ENCODE measurements at places on chromosomes 1 and 21. TPM values are rescaled to one million over a fixed set of nuclear protein-coding genes. Genes with fewer than 3 reads are reported as not detected.
A peak's percentile ranks its signal among the peaks of the same experiment; 100 is the strongest.

DNA sequence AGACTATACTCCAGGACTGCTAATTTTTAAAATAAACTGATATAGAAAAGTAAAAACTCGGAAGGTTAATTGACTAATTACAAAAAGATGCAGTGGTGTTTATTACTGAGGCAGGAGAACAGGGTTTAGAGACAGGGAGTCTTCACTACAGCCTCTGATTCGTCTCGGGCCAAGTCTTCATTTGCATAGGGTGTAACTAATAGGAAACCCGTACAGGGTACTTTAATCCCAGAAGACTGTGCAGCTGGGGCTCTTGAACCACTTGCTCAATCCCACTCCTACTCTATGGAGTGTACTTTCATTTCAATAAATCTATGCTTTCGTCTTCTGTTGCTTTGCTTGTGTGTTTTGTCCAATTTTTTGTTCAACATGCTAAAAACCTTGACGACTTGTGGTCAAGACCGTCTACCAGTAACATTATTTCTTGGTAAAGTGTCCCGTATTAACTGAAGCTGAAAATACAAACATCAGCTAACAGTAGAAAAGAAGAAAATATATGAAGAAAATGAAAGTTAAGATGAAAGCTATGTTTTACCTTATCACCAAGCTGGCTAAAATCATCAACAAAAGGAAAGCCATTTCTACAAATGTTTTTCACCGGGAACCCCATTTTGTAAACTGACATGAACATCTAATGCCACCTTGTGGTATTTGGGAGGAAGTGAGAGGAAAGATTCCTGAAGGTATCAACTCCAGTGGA, 8.0 kb downstream of the SDHB start:
- peak; percentile 39 for DNase-seq

DNA sequence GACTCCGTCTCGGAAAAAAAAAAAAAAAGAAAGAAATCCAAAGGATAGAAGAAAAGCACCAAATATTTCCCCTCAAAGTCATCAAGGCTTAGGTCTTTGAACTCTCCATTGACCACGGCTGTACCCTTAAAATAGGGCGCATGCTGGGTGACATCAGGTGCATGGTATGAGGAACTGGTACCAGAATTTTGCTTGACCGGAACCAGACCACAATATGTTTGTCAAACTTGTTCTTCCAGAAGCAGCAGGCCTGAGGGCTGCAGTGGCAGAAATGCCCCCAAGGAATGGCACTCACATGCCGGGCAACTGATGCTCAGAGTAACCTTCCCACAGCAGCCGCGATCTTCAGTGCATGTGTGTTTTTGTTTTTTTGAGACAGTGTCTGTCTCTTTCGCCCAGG, 21.0 kb downstream of the RCC1 start:
- DNase-seq = no peak

DNA sequence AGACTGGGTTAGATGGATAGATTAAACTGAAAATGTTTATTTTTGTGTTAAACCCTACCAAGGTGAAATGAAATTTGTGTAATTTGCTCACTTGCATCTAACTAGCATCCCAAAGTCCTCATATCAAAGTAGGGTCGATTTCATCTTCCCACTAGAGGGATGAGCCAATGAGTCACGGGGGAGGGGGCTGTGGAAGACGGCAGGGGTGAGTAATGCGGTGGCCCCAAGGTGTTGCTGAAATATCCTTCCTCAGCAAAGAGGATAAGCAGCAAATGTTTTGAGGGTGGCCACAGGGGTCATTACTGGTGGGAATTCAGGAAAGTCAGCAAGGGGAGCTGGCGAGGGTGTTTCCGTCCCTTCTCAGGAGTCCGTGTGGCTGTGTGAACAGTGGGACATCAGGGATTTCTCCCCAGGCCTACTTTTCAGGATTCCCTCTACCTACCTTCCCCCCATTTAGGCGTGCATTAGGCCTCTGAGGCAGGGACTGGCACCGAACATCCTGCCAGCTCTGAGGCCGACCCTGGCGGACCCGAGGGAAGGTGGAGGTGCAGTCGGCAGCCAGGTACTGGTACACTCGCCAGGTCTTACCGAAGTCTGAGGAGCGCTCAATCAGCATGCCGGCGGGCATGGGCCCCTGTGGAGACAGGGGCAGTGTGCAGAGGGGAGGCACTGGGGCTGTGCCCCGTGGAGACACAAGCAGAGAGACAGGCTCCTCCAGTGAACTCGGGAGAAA, 18.1 kb downstream of the LAMB3 start:
- no peak for DNase-seq

- DNase-seq = no peak
These were observed 63.6 kb upstream of the ERRFI1 start for GRCh38 chr1:8089535-8090228.

DNA sequence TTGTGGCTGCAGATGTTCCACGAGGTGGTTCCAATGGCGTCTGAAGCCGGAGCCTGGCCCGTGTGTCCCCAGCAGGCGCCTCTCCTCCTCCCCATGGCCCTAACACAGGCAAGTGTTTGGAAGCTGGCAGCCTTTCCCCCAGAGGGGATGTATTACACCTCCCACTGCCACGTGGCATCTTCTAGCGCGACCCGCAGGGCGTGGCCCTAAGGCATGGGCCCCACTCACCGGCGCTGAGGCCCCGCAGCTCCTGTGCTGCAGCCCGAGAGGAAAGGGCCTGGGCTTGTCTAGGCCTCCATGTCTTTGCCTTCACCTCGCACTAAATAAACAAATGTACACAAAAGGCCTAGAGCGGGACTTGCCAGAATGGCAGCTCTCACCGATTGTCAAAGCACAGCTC, 37.9 kb downstream of the SLC66A1 start:
- no peak for DNase-seq

- DNase-seq = no peak
These were observed 8.1 kb downstream of the IL6R start for GRCh38 chr1:154413177-154413783.

DNA sequence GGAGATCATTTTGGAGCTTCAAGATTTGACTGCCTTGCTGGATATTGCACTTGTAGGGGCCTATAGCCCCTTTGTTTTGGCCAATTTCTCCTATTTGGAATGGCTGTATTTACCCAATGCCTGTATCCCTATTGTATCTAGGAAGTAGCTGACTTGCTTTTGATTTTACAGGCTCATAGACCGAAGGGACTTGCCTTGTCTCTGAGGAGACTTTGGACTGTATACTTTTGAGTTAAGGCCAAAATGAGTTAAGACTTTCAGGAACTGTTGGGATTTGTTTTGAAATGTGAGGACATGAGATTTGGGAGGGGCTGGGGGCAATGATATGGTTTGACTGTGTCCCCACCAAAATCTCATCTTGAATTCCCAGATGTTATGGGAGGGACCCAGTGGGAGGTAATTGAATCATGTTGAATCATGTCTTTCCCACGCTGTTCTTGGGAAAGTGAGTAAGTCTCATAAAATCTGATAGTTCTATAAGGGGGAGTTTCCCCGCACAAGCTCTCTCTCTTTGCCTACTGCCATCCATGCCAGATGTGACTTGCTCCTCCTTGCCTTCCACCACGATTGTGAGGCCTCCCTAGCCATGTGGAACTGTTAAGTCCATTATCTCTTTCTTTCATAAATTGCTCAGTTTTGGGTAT, 276.1 kb downstream of the LMX1A start:
- DNase-seq = no peak

- DNase-seq = no peak
These were observed 11.1 kb upstream of the GJB5 start for GRCh38 chr1:34743775-34744174.

DNA sequence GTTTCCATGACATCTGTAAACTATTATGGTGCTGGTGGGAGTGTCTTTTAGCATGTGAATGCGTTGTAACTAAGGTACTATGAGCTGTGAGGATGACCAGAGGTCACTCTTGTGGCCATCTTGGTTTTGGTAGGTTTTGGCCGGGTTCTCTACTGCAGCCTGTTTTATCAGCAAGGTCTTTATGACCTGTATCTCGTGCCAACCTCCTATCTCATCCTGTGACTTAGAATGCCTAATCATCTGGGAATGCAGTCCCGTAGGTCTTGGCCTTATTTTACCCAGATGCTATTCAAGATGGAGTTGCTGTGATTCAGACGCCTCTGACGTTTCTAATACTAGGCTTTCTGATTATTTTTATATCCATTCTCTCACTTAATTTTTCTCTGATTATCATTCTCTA, 9.4 kb downstream of the NCAM2 start:
- no peak for DNase-seq

GRCh38 chr1:65986146-65986545, 193.5 kb downstream of the PDE4B start:
- no peak for DNase-seq

- DNase-seq = peak; percentile 5
These were observed 25.3 kb downstream of the ADAM30 start for GRCh38 chr1:119870917-119871596.

DNA sequence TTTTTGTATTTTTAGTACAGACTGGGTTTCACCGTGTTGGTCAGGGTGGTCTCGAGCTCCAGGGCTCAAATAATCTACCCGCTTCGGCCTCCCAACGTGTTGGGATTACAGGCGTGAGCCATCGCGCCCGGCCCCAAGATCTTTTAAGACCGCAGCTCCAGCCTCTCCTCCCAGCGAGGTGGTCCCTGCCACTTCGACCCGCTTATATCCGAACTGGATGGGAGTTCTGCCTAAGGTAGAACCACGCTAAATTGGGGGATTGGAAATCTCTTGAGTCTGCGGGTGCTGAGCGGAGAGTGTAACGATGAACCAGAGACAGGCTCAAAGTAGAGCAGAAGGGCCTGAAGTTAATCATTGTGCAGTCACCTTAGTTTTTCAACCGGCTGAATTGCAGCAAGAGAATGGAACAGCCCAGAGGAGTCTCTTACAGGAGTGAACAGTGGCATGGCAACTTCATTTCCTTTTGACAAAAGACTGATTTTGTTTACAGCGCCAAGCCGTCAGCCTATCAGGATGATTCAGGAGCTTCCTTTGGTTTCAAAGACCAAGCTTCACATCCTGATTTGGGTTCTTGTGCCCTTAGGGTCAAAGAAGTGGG, 726 bp upstream of the CYB5R1 start:
- DNase-seq = no peak

GRCh38 chr1:214518361-214518760, 33.0 kb downstream of the PTPN14 start:
- DNase-seq = no peak

GRCh38 chr1:67741121-67741520, 56.1 kb downstream of the GADD45A start:
- DNase-seq = no peak

- DNase-seq = no peak
These were observed 64.6 kb downstream of the KDM1A start for GRCh38 chr1:23083714-23084480.

GRCh38 chr21:31449921-31450535, 106.0 kb upstream of the TIAM1 start:
- DNase-seq = no peak

GRCh38 chr1:110280126-110280525, 59.1 kb upstream of the RBM15 start:
- DNase-seq = no peak

- no peak for DNase-seq
These were observed 104.6 kb upstream of the F3 start for GRCh38 chr1:94646141-94646643.

GRCh38 chr1:213884942-213885341, 102.8 kb upstream of the PROX1 start:
- DNase-seq = no peak

GRCh38 chr21:18007121-18007520, 188.0 kb upstream of the C21orf91 start:
- DNase-seq = no peak

- no peak for DNase-seq
These were observed 33.8 kb upstream of the EYA3 start for GRCh38 chr1:28122183-28122582.

DNA sequence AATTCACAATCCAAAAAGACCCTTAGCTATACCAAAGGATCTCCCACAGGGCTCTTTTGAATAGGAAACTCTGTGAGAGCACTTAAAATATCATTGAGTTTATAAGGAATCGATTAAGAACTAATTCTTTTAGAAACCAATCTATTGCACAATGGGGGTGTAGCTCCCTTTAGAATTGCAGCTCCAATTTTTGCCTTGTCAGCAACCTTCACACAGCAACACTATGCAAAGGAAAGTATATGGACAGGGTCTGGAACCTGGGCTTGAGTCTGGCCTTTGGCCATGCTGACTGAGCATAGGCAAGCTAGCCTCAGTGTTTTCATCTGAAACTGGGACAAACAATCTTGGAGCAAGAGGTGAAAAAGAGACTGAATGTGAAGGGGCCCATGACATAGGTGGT, 17.2 kb upstream of the FAM78B start:
- DNase-seq = no peak

DNA sequence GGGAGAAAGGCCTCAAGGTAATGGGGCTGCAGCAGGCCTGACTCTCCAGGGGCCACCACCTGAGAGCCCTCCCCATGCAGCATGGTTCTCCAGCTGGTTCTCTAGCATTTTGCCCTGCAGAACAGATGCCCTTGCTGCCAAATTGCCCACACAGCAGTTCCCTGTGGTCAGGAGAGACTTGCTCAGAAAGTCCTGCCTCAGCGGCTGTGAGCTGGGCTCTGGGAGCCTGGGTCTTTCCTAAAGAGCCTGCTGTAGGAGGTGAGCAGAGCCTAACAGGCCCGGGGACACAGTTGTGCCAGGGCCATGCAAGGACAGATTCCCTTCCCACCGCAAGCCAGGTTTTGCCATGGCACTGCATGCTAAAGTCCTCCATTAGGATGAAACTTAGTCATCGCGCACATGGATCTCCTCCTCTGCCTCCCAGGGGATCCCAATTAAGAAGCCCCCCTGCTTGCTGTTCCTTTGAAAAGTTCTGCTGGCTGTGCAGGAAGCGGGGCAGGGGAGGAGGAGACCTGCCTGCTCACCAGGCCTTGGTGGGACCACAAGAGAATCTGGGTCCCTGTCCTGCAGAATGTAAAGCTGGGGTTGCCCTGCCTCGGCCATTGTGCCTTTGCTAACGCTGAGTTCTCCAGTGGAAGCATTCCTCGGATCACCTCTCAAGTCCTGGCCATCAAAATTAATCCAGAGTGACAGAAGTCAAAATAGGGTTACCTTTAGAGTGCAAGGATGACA, 21.4 kb downstream of the TEX35 start:
- no peak for DNase-seq

DNA sequence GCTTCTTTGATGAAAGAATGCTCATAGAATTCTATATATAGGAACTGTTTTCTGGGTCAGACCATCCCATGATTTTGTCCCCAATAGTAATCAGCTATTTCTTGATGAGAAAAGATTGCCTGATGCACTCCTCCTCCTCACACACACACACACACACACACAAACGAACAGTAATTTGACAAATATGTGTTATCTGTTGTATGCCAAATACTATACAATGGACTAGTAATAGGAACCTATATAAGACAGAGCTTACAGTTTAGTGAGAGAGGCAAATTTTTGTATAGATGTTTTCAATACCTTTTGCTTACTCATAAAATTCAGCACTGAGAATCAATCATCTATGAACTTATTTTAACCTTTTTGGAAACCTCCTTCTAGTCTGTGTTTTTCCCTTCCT, 76.8 kb downstream of the PLA2G4A start:
- DNase-seq = no peak

The GSTM1 gene
- total RNA-seq = 18.7 TPM

The LCE1C gene
- not detected for total RNA-seq

The DDAH1 gene
- total RNA-seq = 0.15 TPM

The RGS16 gene
- total RNA-seq = 16.6 TPM

The SLC25A34 gene
- 1.8 TPM for total RNA-seq

The BCAR3 gene
- 0.62 TPM for total RNA-seq

The PLEKHN1 gene
- total RNA-seq = 2.5 TPM

The ANGPTL7 gene
- not detected for total RNA-seq

The OR6P1 gene
- not detected for total RNA-seq

The FMO4 gene
- total RNA-seq = 2.0 TPM

The TOR1AIP1 gene
- 90.6 TPM for total RNA-seq

The HMCN1 gene
- total RNA-seq = 0.81 TPM

The OR2W3 gene
- total RNA-seq = not detected

The ASPM gene
- 3.2 TPM for total RNA-seq

The TMEM269 gene
- 1.1 TPM for total RNA-seq

The DENND2D gene
- total RNA-seq = 83.8 TPM
